ENCODE measurements at places on chromosomes 11 and 22. TPM values are rescaled to one million over a fixed set of nuclear protein-coding genes. Genes with fewer than 3 reads are reported as not detected.

GRCh38 chr11:2380807-2381350 is 3.8 kb downstream of the CD81 start:
- no peaks in the 10 kb centered on the region for H3K36me3 ChIP-seq
- peaks cover 94% of the 10 kb centered on the region for H3K4me1 ChIP-seq
- peak overlapping the region; percentile 88 for H3K27ac ChIP-seq
- peak; percentile 90 for DNase-seq
- H3K4me3 ChIP-seq = no peak overlapping the region

GRCh38 chr22:19955241-19956128 is 13.9 kb upstream of the TXNRD2 start:
- no peak overlapping the region for H3K4me3 ChIP-seq
- no peak for DNase-seq
- H3K4me1 ChIP-seq = peaks cover 5% of the 10 kb centered on the region
- no peaks in the 10 kb centered on the region for H3K36me3 ChIP-seq
- peak overlapping the region; percentile 32 for H3K27ac ChIP-seq
- no peaks in the 10 kb centered on the region for H3K27me3 ChIP-seq

GRCh38 chr22:32144496-32145274 is 14.4 kb downstream of the C22orf42 start:
- peak overlapping the region; percentile 56 for H3K27ac ChIP-seq
- no peak for DNase-seq
- no peaks in the 10 kb centered on the region for H3K27me3 ChIP-seq
- no peak overlapping the region for H3K4me3 ChIP-seq
- peaks cover 9% of the 10 kb centered on the region for H3K4me1 ChIP-seq

- peaks cover 5% of the 10 kb centered on the region for H3K4me1 ChIP-seq
- H3K27ac ChIP-seq = no peak overlapping the region
These were observed 306.8 kb downstream of the TBC1D22A start for GRCh38 chr22:47069270-47069669.

GRCh38 chr22:43151251-43152002 is at the start of gene TSPO:
TSPO (plus strand) TSS chr22:43151559; CDS start chr22:43159239, 7,680 bp downstream.
- peak within 1 kb of the TSS; percentile 94 for H3K27ac ChIP-seq
- no peaks in the 10 kb centered on the region for H3K36me3 ChIP-seq
- DNase-seq = peak; percentile 95
- no peaks in the 10 kb centered on the region for H3K27me3 ChIP-seq
- H3K4me3 ChIP-seq = peak within 1 kb of the TSS; percentile 92
- H3K4me1 ChIP-seq = peaks cover 32% of the 10 kb centered on the region

DNA sequence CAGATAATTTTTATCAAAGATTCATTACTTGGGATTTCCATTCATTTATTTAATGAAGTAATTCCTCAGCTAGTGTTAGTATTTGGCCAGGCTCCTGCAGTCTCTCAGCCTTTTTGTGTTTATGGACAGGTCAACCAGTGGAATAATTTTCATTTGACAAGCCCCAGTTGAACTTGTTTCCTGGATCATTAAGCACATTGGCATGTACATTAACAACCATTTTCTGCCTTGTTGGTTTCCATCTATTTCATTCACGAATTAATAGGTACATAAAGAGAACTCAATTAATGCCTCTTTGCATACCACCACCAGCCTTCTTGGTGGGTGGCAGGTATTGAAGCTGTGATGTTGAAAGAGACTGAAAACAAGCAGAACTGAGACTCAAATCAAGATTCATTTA is 745.2 kb downstream of the KCNA4 start:
- H3K4me1 ChIP-seq = no peaks in the 10 kb centered on the region
- no peak overlapping the region for H3K4me3 ChIP-seq
- no peak for DNase-seq

- peaks cover 34% of the 10 kb centered on the region for H3K36me3 ChIP-seq
- no peak overlapping the region for H3K4me3 ChIP-seq
- H3K27me3 ChIP-seq = no peaks in the 10 kb centered on the region
- DNase-seq = no peak
- peaks cover 13% of the 10 kb centered on the region for H3K4me1 ChIP-seq
- no peak overlapping the region for H3K27ac ChIP-seq
These were observed 6.1 kb upstream of the NAP1L4 start for GRCh38 chr11:2998073-2998850.

DNA sequence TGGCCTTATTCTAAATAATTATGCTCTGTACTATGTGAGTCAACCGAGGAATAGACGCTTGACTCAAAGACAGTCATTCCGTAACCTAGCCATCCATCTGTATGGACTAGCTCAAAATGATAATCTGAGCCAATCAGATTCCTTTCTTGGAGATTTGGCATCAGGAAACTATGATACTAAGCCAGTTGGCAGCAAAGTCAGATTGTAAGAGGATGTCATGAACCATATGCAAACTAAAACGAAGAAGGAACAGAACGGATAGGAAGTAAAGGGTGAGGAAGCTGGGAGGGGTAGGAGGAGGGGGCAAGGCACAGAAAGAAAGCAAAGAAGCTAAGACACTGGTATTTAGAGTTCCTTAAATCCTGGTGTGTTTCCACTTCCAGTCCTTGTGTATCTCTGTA is 10.7 kb upstream of the SESN3 start:
- no peak overlapping the region for H3K4me3 ChIP-seq
- H3K36me3 ChIP-seq = no peaks in the 10 kb centered on the region
- peak overlapping the region; percentile 57 for H3K27ac ChIP-seq
- DNase-seq = no peak
- H3K4me1 ChIP-seq = peaks cover 23% of the 10 kb centered on the region

DNA sequence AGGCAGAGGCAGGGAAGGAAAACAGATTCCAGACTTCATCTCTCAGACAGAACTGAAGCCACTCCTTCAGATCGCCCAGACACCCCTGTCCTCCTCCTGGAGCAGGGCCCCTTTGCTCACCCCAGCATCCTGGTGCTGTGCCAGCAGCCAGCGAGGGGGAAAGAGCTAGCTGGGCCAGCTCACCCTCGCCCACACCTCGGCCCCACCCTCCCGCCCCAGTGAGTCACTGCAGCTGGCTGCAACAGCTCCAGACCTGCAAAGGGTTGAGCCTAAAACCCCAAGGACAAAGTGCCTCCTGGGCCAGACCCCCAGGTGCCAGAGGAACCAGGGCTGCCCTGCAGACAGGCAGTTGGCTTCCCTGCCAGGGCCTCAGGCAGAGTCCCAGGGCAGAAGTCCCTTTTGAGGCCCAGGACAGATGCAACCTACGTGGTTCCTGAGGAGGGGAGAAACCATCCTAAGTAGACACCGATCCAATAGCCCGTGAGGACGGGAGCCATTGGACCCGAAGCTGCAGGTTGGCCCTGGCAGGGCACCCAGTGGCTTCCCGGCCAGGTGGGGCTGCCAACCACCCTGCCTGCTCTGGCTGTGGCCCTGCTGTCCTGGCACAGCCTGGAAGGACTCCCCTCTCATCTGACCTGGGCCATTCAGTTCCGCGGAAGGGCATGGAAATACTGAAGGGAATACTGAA is 7.2 kb downstream of the AHNAK start:
- H3K4me1 ChIP-seq = peaks cover 83% of the 10 kb centered on the region
- DNase-seq = no peak
- peak overlapping the region; percentile 11 for H3K4me3 ChIP-seq
- H3K27me3 ChIP-seq = peaks cover 3% of the 10 kb centered on the region
- H3K36me3 ChIP-seq = peaks cover 16% of the 10 kb centered on the region

GRCh38 chr11:123611698-123612097 is 42.7 kb downstream of the SCN3B start:
- peaks cover 6% of the 10 kb centered on the region for H3K36me3 ChIP-seq
- H3K4me3 ChIP-seq = no peak overlapping the region
- H3K27me3 ChIP-seq = no peaks in the 10 kb centered on the region
- H3K4me1 ChIP-seq = no peaks in the 10 kb centered on the region
- H3K27ac ChIP-seq = no peak overlapping the region

- peak; percentile 91 for DNase-seq
- H3K4me3 ChIP-seq = no peak overlapping the region
- H3K36me3 ChIP-seq = no peaks in the 10 kb centered on the region
- H3K4me1 ChIP-seq = peaks cover 10% of the 10 kb centered on the region
- H3K27me3 ChIP-seq = peaks cover 49% of the 10 kb centered on the region
These were observed 5.1 kb upstream of the B4GALNT4 start for GRCh38 chr11:363948-364761.

DNA sequence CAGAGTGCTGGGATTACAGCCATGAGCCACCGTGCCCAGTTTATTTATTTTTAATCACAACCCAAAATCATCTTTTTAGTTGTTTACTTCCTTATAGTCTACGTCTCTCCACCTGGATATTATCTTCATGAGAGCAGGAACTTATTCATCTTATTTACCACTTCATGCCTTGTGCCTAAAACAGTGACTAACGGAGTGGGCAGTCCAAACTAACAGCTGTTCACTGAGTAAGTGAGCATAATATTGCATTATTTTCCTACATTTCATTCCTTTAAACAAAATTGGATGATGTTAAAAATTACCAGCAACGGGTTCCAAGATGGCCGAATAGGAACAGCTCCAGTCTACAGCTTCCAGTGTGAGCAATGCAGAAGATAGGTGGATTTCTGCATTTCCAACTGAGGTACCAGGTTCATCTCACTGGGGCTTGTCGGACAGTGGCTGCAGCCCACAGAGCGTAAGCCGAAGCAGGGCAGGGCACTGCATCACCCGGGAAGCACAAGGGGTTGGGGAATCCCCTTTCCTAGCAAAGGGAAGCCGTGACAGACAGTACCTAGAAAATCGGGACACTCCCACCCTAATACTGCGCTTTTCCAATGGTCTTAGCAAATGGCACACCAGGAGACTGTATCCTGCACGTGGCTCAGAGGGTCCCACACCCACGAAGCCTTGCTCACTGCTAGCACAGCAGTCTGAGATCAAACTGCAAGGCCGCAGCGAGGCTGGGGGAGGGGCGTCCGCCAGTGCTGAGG is 14.1 kb downstream of the TMEM123 start:
- H3K27ac ChIP-seq = no peak overlapping the region
- H3K4me1 ChIP-seq = peaks cover 10% of the 10 kb centered on the region
- no peak for DNase-seq
- H3K36me3 ChIP-seq = peaks cover 35% of the 10 kb centered on the region
- no peak overlapping the region for H3K4me3 ChIP-seq

DNA sequence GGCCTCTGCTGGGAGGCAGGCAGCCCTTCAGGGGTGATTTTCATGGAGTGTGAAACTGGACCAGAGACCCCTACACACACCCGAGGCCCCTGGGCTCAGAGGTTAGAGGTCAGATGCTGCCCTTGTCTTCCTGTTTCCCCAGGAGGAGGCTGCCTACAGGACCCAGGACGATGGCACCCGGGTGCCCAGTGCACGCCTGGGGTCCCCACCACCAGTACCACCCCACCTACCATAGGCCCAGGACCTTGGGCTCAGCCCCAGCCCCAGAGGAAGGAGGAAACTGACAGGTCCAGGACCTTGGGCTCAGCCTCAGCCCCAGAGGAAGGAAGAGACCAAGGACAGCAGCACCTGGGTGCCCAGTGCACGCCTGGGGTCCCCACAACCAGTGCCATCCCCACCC is 79.2 kb downstream of the BRD1 start:
- H3K36me3 ChIP-seq = no peaks in the 10 kb centered on the region
- H3K27me3 ChIP-seq = peaks cover 8% of the 10 kb centered on the region
- H3K27ac ChIP-seq = no peak overlapping the region
- H3K4me3 ChIP-seq = no peak overlapping the region
- no peaks in the 10 kb centered on the region for H3K4me1 ChIP-seq

DNA sequence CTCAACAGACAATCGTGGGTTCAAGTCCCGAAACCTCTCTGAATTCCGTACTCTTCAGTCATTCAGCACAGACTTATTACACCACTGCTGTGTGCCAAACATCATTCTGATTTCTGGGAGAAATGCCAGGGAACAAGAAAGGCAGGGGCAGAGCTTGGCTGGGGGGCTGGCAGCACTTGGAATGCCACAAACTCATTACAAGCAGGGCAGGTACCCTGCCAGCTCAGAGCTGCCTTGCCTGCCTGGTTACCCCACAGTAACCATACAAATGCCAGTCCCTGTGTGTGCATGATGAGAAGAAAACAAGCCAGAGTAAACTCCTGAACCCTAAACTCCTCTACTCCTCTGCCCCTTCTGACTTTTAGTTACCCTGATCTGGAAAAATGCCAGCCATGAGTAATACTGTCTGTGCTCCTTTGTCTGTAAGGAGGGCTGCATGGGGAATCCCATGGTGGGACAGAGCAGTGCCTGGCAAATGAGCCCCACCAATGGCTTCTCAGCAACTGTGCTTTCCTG is 6.9 kb upstream of the RAD9A start:
- H3K4me1 ChIP-seq = peaks cover 12% of the 10 kb centered on the region
- no peak overlapping the region for H3K4me3 ChIP-seq
- no peaks in the 10 kb centered on the region for H3K36me3 ChIP-seq
- no peak for DNase-seq
- H3K27ac ChIP-seq = no peak overlapping the region

- no peaks in the 10 kb centered on the region for H3K27me3 ChIP-seq
- H3K27ac ChIP-seq = no peak overlapping the region
- peaks cover 23% of the 10 kb centered on the region for H3K36me3 ChIP-seq
- no peak overlapping the region for H3K4me3 ChIP-seq
- no peaks in the 10 kb centered on the region for H3K4me1 ChIP-seq
These were observed 48.4 kb downstream of the CSTPP1 start for GRCh38 chr11:46984987-46985386.

DNA sequence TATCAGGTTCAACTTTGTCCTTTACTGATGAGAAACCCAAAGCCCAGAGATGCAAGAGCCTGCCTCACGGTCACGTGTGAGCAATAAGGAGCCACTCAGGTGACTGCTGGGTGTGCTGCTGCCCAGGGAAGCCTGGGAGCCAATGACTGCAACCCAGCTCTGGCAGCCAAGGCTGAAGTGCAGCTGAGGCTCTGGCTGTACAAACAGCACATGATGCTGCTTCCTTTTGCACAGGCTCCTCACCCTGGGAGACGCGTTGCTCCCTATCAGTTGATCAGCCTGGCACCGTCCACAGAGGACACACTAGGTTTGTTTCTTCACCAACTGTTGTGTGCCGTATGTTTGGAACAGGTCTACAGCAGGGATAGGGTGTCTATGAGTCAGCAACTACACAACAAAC is 168.7 kb downstream of the EFCAB6 start:
- H3K4me1 ChIP-seq = no peaks in the 10 kb centered on the region
- no peaks in the 10 kb centered on the region for H3K36me3 ChIP-seq
- H3K27ac ChIP-seq = no peak overlapping the region
- no peak overlapping the region for H3K4me3 ChIP-seq
- DNase-seq = no peak
- no peaks in the 10 kb centered on the region for H3K27me3 ChIP-seq

Gene PLAAT3
- 24.9 TPM for total RNA-seq

Gene MRGPRF
- total RNA-seq = 21.2 TPM

Gene TIGD3
- total RNA-seq = 0.64 TPM

Gene MS4A3
- 6.1 TPM for total RNA-seq

Gene CSNK2A3
- 3.1 TPM for total RNA-seq

Gene LDLRAD3
- total RNA-seq = 9.1 TPM

Gene RCOR2
- 0.17 TPM for total RNA-seq

Gene DGCR6
- 1.8 TPM for total RNA-seq

Gene ADAMTS15
- total RNA-seq = 5.1 TPM

Gene ARHGAP8
- 13.8 TPM for total RNA-seq
